Left lung (tissue), 14 donors: ENCODE measurements at places on chromosomes 6 and 20. TPM values are rescaled to one million over a fixed set of nuclear protein-coding genes. Genes with fewer than 3 reads are reported as not detected.

GRCh38 chr6:83061190-83061589 lies 4.5 kb downstream of the UBE3D start:
- no peak for DNase-seq

DNA sequence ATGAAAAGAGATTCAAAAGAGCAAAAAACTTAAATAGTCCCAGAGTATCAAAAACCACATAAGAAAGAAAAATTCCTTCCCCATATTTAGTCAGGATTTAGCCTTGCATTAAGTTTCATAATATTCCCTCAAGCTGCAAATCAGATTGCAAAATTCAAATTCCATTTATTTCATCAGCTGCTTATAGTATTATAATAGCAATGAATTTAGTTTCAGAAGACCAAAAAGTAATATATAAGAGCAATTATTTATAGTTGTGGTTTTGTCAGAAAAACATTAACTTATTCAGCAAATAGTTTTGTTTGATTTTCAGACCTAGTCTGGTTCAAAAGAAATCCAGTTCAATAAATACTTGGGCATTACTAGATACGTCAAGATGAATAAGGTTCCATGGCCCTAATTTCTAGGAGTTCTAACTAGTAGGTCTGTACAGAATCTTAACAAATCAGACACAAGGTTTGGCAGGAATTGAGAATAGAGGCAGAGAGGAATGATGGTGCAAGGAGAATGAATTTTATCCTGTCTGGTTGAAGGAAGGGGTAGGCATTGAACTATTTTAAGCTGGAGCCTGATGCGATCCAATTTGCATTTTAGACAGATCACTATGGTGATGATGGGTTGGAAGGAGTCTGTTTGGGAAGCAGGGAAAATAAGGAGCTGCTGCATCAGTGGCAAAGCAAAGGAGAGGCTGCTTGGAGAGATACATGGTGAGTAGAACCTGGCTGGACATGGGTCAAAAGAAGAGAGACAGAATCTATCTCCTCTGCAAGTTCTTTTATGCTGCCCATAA lies 163.9 kb upstream of the STXBP5 start:
- DNase-seq = no peak

DNA sequence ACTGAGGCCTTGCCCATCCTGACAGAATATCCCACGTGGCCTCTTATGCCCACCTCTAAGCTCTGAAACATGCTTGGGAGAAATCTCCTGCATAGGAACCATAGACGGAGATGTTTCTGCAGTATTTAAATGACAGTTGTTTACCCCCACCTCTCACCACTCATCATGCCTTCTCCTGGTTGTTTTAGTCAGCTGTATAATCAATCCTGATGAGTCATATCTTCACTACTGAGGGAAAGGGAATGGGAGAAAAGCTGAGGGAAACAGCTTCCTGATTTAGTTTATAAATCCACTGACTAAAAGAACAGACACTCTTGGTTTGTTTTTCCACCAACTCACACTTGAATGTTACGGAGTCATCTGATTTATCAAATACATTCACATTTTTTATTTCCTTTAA lies 113.2 kb upstream of the TENT5A start:
- no peak for DNase-seq

GRCh38 chr6:36126121-36126520 lies 4.2 kb upstream of the MAPK13 start:
- DNase-seq = no peak

SSTR4 gene
- polyA plus RNA-seq = 0.23 TPM

ACTL10 gene
- polyA plus RNA-seq = 0.30 TPM
